NCI-H1930 (cell line): ENCODE measurements at places on chromosomes 5 and 9.

- no peak for DNase-seq
Measured at GRCh38 chr5:52065182-52065581, 681.9 kb downstream of the ISL1 start.

GRCh38 chr5:58773744-58774441 is 191.0 kb downstream of the RAB3C start:
- DNase-seq, result no peak

- no peak for DNase-seq
Measured at GRCh38 chr5:149561848-149562247, 10.6 kb upstream of the CSNK1A1 start.

DNA sequence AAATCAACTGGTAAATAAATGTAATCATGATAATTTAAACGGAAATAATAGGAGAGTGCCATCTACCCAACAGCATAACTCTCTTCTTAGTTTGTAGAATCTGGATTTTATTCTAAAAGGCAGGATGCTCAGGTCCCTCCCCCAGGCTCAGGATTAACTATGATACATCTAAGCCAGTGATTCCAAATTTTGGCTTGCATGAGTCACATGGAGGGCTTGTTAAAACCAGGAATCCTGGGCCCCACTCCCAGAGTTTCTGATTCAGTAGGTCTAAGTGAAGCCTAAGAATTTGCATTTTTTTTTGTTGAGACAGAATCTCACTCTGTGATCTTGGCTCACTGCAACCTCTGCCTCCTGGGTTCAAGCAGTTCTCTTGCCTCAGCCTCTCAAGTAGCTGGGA is 62.3 kb upstream of the ZFR start:
- no peak for DNase-seq

DNA sequence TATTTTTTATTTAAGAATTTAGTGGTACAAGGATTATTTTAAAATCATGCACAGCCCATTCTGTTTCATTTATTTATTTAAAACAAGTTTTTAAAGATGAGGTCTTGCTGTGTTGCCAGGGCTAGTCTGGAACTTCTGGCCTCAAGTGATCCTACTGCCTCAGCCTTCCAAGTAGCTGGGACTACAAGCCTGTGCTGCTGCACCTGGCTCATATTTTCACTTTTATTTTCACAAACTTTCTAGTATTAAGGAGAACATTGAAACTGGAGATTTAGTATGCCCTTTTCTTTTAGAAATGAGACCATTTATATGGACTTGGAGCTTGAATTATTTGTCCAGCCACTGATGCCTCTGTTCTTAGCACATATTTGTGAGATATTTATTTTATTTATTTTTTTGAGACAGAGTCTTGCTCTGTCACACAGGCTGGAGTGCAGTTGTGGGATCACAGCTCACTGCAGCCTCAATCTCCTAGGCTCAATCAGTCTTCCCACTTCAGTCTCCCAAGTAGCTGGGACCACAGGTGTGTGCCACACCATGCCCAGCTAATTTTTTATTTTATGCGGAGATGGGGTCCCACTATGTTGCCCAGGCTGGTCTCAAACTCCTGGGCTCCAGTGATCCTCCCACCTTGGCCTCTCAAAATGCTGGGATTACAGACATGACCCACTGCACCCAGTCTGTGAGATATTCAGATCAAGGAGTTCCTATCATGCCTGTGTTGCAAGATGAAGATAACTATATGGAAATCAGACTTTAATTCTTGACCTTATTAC is 7.4 kb downstream of the DMXL1 start:
- no peak for DNase-seq

DNA sequence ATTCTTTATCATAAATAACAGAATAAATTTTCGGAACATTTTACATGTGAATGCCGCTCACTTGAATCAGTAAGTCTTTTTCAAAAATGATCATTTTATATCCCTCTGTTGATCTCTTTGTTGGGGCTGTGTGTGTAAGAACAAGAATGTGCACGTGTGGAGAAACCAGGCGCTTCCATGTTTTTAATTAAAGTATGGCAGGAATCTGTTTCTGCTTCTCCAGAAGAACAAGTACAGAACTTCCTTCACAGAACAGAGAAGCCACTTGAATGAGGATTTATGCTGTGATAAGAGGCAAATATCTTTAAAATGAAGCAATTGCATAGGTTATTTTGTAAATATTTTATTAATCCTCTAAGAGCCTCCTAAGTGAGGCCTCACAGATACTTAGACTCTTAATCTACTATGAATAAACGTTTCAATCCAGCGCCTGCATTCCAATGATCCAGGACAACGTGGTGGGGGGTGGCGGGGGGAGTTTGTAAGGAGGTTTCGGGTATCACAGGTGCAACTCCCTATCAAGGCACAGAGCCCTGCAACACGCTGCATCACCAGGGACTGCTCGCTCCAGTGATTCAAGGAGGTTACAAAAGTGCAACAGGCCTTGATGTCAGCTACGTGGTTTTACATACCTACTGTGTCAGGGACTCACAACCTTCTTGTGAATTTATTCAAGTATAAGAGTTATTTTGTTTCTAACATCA is 409.2 kb downstream of the BNC2 start:
- no peak for DNase-seq

DNA sequence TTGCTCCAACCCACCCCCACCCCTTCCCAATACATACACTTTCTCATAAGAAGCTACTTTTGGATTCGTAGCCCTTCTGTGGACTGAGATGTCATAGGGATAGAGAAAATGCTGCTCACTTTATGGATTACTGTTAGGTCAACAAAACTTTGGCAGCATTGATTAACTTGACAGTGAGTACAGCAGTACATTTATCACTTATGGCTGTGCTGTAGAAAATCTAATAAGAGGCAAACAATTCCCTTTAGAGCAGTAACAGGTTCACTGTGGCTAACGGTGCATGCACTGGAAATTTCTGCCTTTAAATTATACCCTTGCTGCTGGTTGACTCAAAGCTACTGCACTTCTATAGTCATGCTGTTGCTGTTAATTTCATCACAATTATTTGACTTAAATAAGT is 59.2 kb downstream of the PPIC start:
- no peak for DNase-seq

GRCh38 chr5:154757814-154758406 is 2.7 kb downstream of the LARP1 start:
- DNase-seq, result no peak

GRCh38 chr9:113567361-113568080 is 104.0 kb downstream of the RGS3 start:
- no peak for DNase-seq

DNA sequence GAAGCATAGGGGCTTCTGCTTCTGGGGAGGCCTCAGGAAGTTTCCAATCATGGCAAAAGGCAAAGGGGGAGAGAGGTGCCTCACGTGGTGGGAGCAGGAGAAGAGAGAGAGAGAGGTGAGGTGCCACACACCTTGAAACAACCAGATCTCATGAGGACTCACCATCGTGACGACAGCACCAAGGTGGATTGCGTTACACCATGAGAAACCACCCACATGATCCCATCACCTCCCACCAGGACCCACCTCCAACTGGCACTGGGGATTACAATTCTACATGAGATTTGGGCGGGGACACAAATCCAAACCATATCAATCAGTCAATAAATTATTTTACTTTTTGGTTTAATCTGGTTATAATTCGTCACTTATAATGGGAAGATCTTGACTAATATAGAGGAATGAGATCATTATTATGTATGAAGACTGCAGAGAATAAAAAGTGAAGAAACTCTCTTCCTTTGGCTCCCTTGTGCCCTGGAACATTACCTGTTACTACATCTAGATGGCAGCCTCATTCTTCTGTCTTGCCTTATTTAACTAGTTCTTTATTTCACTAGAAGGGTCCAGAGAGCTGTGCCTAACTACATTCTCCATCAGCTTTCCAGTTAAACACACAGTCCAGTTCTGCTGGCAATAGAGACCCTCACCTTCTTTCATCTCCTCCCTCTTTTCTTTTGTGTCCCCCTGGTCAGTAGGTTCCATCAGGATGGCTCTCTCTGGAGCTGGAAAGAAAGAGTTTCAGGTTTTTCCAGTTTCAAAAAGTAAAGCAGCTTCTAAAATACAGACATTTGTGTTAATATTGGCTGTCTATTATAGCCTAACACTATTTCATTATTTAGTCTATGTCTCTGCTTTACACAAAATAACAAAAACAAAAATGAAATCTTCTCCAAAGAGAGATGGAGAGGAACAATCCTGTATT is 21.7 kb upstream of the SPINK7 start:
- no peak for DNase-seq

- no peak for DNase-seq
Measured at GRCh38 chr9:32992595-32993238, 8.7 kb downstream of the APTX start.

GRCh38 chr9:115764645-115765044 is 388.9 kb upstream of the PAPPA start:
- no peak for DNase-seq

- DNase-seq, result no peak
Measured at GRCh38 chr9:85501882-85502281, 239.9 kb downstream of the AGTPBP1 start.

- DNase-seq, result no peak
Measured at GRCh38 chr5:164094291-164094690, 588.9 kb downstream of the MAT2B start.

- DNase-seq, result no peak
Measured at GRCh38 chr5:157390551-157391297, 69.3 kb upstream of the NIPAL4 start.

- no peak for DNase-seq
Measured at GRCh38 chr5:134086943-134087305, 27.6 kb upstream of the TCF7 start.

DNA sequence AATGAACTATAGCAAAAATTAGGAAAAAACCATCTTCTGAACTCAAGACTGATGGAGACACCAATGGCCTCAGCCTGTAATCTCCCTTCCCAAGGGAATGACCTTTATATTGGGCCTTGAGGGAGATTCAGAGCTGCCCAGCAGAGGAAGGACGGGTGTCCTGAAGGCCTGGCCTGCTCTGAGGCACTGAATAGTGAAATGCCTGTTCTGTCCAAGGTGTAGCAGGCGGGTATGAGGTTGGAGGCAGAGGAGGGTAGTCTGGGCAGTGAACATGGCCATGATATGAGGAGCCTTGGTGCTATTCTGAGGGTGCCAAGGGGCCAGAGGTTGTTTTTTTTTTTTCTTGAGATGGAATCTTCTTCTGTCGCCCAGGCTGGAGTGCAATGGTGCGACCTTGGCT is 25.0 kb downstream of the PSD2 start:
- DNase-seq, result no peak

GRCh38 chr5:128263357-128263756 is 179.8 kb downstream of the SLC12A2 start:
- DNase-seq, result no peak

- DNase-seq, result no peak
Measured at GRCh38 chr5:159576902-159577301, 246.6 kb upstream of the IL12B start.

DNA sequence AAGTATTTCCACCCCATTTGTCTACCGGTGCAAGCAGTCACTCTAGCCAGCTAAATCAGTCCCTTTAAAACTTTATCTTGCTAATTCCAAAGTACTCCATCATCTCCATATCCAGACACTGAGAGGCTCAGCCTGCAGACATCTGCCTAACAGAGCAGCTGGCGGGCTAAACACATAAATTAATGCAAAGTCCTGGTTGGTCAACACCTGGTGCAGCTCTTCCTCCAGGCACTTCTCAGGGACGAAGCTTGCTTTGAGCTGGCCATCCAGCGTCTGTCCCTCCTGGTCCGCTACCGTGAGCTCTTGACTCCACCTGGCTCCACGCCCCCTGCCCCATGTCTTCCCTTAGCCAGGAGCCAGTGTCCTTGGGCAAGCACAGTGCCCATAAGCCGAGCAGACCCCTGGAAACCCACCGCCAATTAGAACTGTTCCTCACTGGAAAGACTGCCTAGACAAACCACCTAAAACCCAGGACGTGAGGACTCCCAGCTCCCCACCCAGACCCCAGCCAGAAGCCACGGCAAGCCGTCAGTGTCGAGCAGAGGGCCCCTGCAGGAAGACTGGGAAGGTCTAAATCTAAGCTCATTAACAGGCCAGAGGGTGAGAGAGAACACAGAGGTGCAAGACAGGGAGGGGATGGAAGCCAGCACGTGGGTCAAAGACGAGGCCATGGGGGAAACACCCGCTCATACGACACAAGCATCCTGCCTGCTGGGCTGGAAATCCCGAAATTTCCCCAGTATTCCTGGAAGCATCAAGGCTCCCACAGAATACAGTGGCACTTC is 120.0 kb downstream of the COL23A1 start:
- DNase-seq, result no peak

DNA sequence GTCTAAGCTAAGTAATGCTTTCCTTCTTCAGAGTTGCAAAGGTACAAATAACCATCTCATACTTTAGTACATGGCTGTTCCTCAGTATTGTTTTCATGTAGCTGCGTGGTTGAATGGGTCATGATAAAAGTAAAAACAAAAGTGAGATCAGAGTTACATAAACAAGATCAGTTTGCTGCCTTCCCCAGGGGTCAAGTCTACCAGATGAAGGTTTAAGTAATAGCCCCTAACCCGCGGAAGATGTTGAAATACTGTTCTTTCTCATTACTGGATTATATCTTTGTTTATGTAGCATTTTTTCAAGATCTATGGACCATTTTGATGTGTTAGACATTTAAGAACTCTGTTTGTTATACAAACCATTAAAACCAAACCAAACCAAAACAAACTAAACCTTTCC is 34.1 kb upstream of the ARRDC3 start:
- DNase-seq, result no peak

GRCh38 chr5:67773411-67774266 is 441.9 kb upstream of the PIK3R1 start:
- no peak for DNase-seq

GRCh38 chr5:134917070-134917815 is 12.3 kb downstream of the PCBD2 start:
- DNase-seq, result no peak

DNA sequence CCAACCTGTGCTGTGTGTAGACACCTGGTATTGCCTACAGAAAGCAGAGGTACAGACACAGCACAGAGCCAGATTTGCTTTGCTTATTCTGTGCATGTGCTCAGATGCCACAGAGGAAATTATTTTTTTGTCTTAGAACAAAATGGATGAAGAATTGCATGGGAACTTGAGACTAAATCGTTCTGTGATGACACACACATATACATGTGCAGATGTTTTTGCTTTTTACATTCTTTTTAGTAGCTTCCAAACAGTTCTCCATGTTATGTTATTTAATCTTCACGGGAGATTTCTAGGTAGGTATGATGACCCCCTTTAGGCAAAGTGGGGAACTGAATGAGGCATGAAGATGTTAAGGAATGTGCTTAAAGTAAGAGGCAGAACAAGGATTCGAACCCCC is 221.5 kb upstream of the PANK3 start:
- no peak for DNase-seq

DNA sequence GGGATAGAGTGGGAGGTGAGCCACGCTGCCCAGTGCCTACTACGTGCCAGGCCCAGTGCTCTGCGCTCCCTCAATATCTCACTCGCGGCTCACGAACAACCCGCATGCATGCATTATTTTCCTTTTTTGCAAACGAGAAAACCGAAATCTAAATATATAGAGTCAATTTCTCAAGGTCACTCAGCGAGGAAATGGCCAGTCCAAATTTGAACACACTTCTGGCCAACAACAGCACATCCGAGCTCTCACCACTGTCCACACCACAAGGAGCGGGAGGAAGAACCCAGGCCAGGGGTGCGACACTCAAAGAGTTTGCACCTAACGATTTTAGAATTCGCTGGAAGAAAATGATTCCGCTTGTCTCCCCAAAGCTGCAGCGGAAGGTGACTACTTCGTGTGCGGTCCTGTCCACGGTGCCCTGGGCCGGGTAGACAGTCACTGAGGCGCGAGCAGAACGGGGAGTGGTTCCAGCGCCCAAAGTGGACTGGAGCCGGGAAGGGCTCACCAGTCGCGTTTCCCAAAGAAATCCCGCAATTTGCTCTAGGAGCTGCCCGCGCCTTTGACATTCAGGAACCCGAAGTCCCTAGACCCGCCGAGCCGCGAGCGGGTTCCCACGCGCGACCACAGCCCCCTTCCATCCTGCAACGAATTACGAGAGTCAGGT is 1.1 kb upstream of the TLX3 start:
- DNase-seq, result no peak
